ENCODE measurements at places on chromosomes 12 and 14.
A peak's percentile ranks its signal among the peaks of the same experiment; 100 is the strongest.

- no peak for DNase-seq
Measured at GRCh38 chr12:72134246-72135020, 137.7 kb upstream of the TRHDE start.

DNA sequence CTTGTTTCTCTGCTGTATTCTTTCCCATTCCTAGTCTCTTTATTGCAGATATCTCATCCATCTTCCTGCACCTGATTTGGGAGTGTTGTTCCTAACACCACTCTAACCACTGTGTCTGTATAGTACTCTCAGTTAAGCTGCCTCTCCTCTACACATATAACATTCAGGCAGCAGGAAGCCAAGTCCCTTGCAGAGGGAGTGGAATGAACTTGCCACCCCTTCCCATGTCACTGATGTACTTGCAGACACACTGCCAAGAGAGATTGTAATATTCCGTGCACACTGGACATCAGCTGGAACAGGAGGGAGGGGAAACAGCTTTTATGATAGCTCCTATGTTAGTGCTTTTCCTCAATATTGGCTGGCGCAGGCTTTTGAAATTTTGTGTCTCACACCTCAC is 281.6 kb upstream of the E2F7 start:
- no peak for DNase-seq

- DNase-seq, result peak; percentile 63
Measured at GRCh38 chr12:50166799-50167048, 445 bp downstream of the CERS5 start.

DNA sequence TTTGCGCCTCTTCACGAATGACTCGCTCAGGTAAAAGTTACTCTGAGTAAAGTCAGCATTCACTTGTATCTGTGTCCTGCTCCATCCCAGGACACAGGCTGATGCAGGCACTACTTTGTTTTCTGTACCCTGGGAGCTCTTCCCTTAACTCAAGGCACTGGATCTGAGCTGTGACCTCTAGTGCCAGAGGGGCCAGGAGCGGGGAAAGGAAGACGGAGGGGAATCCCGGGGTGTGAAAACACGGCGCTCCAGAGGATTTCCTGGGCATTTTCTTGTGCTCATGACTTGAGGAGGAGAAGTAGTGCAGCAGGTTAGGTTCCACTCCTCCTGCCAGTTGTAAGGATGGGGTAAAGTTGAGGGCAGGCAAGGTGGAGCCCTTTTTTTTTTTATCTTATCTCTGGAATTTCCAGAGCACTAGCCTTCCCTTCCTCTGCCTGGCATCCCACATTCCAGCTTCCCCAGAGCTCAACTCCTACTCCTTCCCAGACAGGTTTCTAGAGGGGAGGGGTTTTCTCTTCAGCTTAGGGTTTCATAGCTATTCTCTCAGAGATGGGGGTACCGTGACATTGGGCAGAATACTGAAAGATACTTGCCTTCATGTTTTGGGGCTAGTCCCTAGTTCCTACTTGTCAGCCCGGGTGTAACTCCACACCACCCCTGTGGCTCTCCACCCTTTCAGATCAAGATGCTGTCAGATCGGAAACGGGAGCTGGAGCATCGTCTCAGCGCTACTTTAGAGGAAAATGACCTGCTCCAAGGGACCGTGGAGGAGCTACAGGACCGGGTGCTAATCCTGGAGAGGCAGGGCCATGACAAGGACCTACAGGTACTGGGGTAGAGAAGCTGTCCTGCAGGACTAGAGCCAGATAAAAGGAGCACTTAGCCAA is 52.3 kb downstream of the RAB35 start:
- no peak for DNase-seq

- no peak for DNase-seq
Measured at GRCh38 chr14:75996488-75996887, 10.9 kb downstream of the IFT43 start.

- no peak for DNase-seq
Measured at GRCh38 chr12:49783917-49784676, 42.7 kb downstream of the TMBIM6 start.

- DNase-seq, result no peak
Measured at GRCh38 chr14:92334050-92334449, 11.1 kb downstream of the SLC24A4 start.

All from stimulated activated CD8-positive, alpha-beta memory T cell treated with anti-CD3 and anti-CD28 coated beads, Interleukin-15, amount 100 ng/mL, for 48 hours (primary cell).